ENCODE measurements at places on chromosomes 16 and 17.

- H3K27me3 ChIP-seq = peaks cover 40% of the 10 kb centered on the region
- peak overlapping the region; percentile 8 for H3K27ac ChIP-seq
- peak overlapping the region; percentile 55 for H3K4me3 ChIP-seq
- peaks cover 27% of the 10 kb centered on the region for H3K4me1 ChIP-seq
- H3K36me3 ChIP-seq = no peaks in the 10 kb centered on the region
Observed at GRCh38 chr17:74332017-74332650, 6.1 kb downstream of the KIF19 start.

- no peak for DNase-seq
- no peaks in the 10 kb centered on the region for H3K27me3 ChIP-seq
- no peak overlapping the region for H3K4me3 ChIP-seq
- H3K27ac ChIP-seq = peak overlapping the region; percentile 47
Observed at GRCh38 chr17:653724-654123, 60.9 kb downstream of the VPS53 start.

- no peaks in the 10 kb centered on the region for H3K27me3 ChIP-seq
- H3K4me3 ChIP-seq = no peak overlapping the region
- H3K4me1 ChIP-seq = peaks cover 14% of the 10 kb centered on the region
- no peak overlapping the region for H3K27ac ChIP-seq
Observed at GRCh38 chr16:27690608-27691007, 140.7 kb downstream of the KATNIP start.

DNA sequence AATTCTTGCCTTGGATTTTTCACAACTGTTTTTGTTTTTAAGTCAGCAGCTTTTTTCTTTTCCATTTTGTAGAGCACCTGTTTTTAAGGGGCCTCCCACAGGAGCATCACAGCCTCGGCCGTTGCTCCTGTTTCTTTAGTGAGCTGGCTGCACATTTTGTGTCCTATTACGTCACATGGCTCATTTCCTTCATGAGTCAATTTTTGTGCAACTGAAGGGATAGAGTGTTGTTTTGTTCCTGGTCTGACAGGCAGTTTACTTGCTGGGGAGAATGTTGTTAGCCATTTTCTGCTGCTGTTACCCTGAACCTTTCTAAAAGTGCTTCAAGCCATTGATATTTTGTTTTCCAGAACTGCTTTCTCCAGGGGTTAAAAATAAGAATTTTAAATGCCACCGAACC is 45.0 kb upstream of the CRISPLD2 start:
- peak overlapping the region; percentile 11 for H3K27ac ChIP-seq
- H3K36me3 ChIP-seq = peaks cover 78% of the 10 kb centered on the region
- no peaks in the 10 kb centered on the region for H3K27me3 ChIP-seq
- no peaks in the 10 kb centered on the region for H3K4me1 ChIP-seq
- no peak for DNase-seq
- no peak overlapping the region for H3K4me3 ChIP-seq

GRCh38 chr16:52022980-52023379 is 524.0 kb downstream of the TOX3 start:
- peaks cover 21% of the 10 kb centered on the region for H3K27me3 ChIP-seq
- H3K4me3 ChIP-seq = no peak overlapping the region
- no peaks in the 10 kb centered on the region for H3K36me3 ChIP-seq

DNA sequence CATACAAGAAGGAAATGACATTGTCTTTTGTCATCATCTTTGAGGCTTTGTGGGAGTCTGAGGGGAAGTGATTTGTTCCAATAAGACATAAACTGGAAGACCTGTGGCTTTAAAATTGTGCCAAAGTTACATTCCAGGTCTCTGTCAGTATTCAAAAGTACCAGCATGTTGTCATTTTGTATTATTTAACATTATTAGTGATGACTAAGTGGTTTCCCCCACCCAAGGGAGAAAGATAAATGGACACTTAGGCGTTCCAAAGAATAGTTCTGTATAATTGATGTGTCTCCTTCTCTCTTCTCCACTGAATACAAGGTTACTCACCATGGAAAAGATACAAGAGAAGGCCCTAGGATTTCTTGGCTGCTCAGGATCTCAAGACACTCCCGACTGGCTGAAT is 3.8 kb downstream of the CFAP97D1 start:
- H3K36me3 ChIP-seq = no peaks in the 10 kb centered on the region
- H3K4me1 ChIP-seq = peaks cover 27% of the 10 kb centered on the region
- H3K27me3 ChIP-seq = peaks cover 64% of the 10 kb centered on the region
- H3K4me3 ChIP-seq = no peak overlapping the region
- no peak overlapping the region for H3K27ac ChIP-seq
- DNase-seq = no peak

GRCh38 chr16:46918905-46919792 is 35.0 kb downstream of the GPT2 start:
- H3K27ac ChIP-seq = peak overlapping the region; percentile 95
- H3K36me3 ChIP-seq = peaks cover 70% of the 10 kb centered on the region
- peak overlapping the region; percentile 60 for H3K4me3 ChIP-seq

DNA sequence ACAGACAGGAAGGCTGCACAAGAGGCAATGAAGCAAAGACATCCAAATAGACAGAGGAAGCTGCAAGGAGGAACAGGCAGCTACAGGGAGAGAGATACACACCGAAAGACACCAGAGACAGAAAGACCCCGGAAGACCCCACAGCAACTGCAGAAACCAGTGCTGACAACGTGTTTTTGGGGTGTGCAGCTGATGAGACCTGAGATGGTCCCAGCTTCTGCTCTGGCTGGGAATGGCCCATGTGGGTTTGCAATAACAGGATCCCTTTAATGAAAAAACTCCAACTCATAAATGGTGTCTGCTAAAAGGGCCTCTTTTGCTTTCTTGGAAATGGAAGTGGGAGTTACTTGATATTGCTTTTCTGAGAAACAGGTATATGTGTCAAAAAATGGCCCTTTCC is 101.5 kb upstream of the CDH11 start:
- H3K36me3 ChIP-seq = no peaks in the 10 kb centered on the region
- H3K4me3 ChIP-seq = peak overlapping the region; percentile 39
- H3K27ac ChIP-seq = peak overlapping the region; percentile 79
- H3K27me3 ChIP-seq = peaks cover 5% of the 10 kb centered on the region
- DNase-seq = no peak
- H3K4me1 ChIP-seq = peaks cover 58% of the 10 kb centered on the region

GRCh38 chr16:81633680-81634379 is 145.3 kb upstream of the PLCG2 start:
- H3K4me1 ChIP-seq = peaks cover 95% of the 10 kb centered on the region
- no peaks in the 10 kb centered on the region for H3K27me3 ChIP-seq
